ENCODE measurements at places on chromosomes 1 and 21. TPM values are rescaled to one million over a fixed set of nuclear protein-coding genes. Genes with fewer than 3 reads are reported as not detected.

DNA sequence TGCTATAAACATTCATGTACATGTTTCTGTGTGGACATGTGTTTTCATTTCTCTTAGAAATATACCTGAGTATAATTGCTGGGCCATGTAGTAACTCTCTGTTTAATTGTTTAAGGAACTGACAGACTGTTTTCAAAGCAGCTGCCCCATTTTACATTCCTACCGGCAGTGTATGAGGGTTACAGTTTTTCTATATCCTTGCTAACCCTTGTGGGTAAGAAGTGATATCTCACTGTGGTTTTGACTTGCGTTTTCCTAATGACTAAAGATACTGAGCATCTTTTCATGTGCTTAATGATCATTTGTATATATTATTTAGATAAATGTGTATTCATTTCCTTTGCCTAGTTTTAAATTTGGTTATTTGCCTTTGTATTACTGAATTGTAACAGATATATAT lies 81.7 kb downstream of the DNM3 start:
- no peak overlapping the region for H3K27ac ChIP-seq
- H3K36me3 ChIP-seq: no peaks in the 10 kb centered on the region
- DNase-seq: no peak
- no peaks in the 10 kb centered on the region for H3K27me3 ChIP-seq

- no peak overlapping the region for H3K4me3 ChIP-seq
- no peak overlapping the region for H3K27ac ChIP-seq
- no peak for DNase-seq
- H3K27me3 ChIP-seq: peaks cover 3% of the 10 kb centered on the region
Measured at GRCh38 chr1:211469113-211469512, 22.8 kb downstream of the RD3 start.

- H3K36me3 ChIP-seq: no peaks in the 10 kb centered on the region
- H3K27me3 ChIP-seq: no peaks in the 10 kb centered on the region
- H3K27ac ChIP-seq: no peak overlapping the region
- DNase-seq: no peak
- H3K4me3 ChIP-seq: no peak overlapping the region
Measured at GRCh38 chr1:107795441-107795840, 169.5 kb downstream of the VAV3 start.

DNA sequence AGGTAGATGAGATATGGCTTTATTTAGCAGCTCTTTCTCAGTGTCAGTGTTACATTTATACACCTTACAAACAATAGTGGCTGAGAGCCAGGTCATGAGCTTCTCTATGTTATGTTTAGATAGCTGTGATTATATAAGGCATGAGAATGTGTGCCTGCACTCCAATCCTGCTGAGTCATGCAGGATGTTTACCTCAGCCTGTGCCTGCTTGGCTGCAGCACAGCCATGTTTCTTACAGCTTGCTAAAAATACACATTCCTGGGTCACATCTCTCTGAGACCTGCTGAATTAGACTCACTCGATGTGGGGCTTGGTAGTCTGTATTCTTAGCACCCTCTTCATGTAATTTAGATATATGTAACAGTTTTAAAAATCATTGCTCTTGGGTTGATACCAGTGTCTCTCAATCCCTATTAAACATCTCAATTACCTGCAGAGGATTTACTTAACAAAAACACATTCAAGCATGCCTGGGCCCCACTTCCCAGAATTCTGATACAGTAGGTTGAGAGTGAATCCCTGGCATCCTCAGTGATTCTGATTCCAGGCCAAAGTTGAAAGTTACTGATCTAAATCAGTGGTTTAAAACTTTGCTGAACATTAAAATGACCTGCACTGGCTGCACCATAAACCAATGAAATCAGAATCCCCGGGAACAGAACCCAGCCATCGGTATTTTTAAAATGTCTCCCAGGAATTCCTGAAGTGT lies 107.5 kb downstream of the GDAP2 start:
- H3K27ac ChIP-seq: peak overlapping the region; percentile 20
- peaks cover 40% of the 10 kb centered on the region for H3K4me1 ChIP-seq
- DNase-seq: no peak
- H3K4me3 ChIP-seq: no peak overlapping the region
- no peaks in the 10 kb centered on the region for H3K27me3 ChIP-seq

- H3K27me3 ChIP-seq: no peaks in the 10 kb centered on the region
- H3K27ac ChIP-seq: no peak overlapping the region
- no peaks in the 10 kb centered on the region for H3K4me1 ChIP-seq
- no peak overlapping the region for H3K4me3 ChIP-seq
Measured at GRCh38 chr1:113991467-113991997, 12.3 kb downstream of the OLFML3 start.

- no peaks in the 10 kb centered on the region for H3K27me3 ChIP-seq
- no peak overlapping the region for H3K27ac ChIP-seq
- H3K36me3 ChIP-seq: no peaks in the 10 kb centered on the region
- no peak overlapping the region for H3K4me3 ChIP-seq
- H3K4me1 ChIP-seq: no peaks in the 10 kb centered on the region
Measured at GRCh38 chr1:160755911-160756848, 17.1 kb downstream of the SLAMF7 start.

GRCh38 chr1:53380296-53380695 lies 52.4 kb upstream of the LRP8 start:
- no peak overlapping the region for H3K4me3 ChIP-seq
- H3K4me1 ChIP-seq: peaks cover 7% of the 10 kb centered on the region
- no peaks in the 10 kb centered on the region for H3K36me3 ChIP-seq
- H3K27me3 ChIP-seq: no peaks in the 10 kb centered on the region
- no peak for DNase-seq

DNA sequence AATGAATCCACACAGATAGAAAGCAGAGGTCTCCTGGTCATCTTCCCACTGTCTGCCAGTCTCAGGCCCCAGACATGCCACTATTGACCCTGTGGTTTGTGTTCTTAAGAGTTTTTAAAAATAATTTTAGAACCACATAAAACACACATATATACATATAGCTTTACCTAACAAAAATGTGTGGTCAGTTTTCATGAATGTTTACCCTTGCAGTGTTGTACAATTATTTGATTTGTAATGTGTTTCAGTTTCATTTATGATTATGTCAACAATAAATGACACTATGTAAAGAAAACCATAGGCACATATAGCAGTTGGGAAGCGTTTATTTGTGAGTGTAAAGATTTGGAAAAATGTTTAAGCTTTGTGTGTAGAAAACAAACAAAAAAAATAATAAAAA lies 17.1 kb downstream of the CHAF1B start:
- no peaks in the 10 kb centered on the region for H3K36me3 ChIP-seq
- no peaks in the 10 kb centered on the region for H3K27me3 ChIP-seq
- no peak overlapping the region for H3K4me3 ChIP-seq
- H3K4me1 ChIP-seq: no peaks in the 10 kb centered on the region

DNA sequence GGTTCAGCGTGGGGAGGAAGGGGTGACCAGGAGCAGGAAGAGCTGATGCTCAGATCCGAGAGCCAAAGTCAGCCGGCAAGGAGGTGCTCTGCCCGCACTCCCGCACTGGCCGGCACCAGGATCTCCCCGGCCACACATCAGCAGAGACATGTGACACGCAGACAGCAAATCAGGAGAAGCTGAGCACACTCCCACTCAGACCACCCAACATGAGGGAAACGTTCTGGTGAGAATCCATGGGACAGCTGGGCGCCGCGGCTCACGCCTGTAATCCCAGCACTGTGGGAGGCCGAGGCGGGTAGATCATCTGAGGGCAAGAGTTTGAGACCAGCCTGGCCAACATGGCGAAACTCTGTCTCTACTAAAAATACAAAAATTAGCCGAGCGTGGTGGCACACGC lies 18.6 kb upstream of the PTTG1IP start:
- H3K4me1 ChIP-seq: no peaks in the 10 kb centered on the region
- H3K36me3 ChIP-seq: peaks cover 85% of the 10 kb centered on the region
- no peak for DNase-seq
- no peak overlapping the region for H3K27ac ChIP-seq
- H3K27me3 ChIP-seq: no peaks in the 10 kb centered on the region

Gene DENND1B
- total RNA-seq: 22.4 TPM

Gene SPAG17
- 0.06 TPM for total RNA-seq

Gene SPRR2E
- not detected for total RNA-seq

Gene DIP2A
- total RNA-seq: 24.0 TPM

Data from heart right ventricle (tissue), 16 donors.